Inflammatory macrophage treated with lipopolysaccharide for 4 hours (primary cell): ENCODE measurements at places on chromosomes 5 and 9.
A peak's percentile ranks its signal among the peaks of the same experiment; 100 is the strongest.

- no peak for DNase-seq
Measured at GRCh38 chr5:2767089-2767488, 15.6 kb upstream of the IRX2 start.

DNA sequence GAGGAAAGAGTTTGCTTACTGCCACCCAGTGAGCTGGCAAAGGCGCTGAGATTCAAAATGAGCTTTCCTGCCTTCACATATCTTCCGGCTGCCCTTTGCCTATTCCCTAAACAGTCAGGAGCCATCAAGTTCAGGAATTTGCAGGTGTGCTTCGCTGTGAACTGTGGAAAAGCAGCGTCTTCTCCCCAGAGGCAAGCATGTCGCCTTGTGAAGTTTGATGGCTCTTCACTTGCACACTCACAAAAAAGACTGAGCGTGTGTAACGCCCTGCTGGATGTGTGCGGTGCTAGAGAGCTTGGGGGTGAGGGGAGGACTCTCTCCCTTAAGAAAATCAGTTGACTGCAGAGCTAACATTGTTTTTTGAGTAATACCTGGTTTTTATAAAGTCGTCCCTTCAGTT, 288.7 kb downstream of the DOCK8 start:
- no peak for DNase-seq

DNA sequence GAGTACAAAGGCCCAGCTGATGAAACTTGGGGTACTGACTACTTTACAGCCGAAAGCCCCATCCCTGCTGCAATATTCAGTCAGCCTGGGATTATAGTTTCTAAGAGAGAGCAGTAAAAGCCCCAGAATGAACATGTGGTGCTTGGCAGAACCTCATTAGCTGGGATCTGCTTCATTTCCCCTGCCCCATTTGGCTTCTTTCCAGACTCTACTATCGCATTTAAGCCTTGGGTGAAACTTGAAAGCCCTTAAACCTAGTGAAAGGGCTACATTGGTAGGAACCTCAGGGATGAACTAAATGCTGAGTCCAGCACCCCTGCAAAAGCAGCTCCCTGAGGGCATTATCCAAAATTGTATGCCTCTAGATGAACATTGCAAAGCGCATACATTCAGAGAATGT, 631.1 kb downstream of the ACTL7B start:
- no peak for DNase-seq

- no peak for DNase-seq
Measured at GRCh38 chr9:127521919-127522304, 70.6 kb downstream of the LRSAM1 start.

DNA sequence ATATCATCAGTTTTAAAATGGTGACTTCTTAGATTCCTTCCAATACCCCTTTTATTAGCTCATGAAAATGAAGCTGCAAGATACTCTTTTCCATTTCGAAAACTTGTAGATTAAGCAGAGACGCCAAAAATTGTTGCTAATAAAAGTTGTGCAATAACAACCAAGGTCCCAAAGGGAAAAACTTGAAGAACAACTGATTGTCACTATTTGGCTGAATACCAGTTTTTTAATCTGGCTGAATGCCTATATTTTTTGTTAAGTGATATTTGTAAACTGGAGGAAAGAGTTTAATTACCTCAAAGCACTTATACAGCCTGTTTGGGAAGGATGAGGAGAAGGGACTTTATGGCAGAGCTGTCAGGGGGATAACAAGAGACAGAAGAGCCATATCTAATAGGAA, 14.6 kb downstream of the C5orf58 start:
- no peak for DNase-seq

DNA sequence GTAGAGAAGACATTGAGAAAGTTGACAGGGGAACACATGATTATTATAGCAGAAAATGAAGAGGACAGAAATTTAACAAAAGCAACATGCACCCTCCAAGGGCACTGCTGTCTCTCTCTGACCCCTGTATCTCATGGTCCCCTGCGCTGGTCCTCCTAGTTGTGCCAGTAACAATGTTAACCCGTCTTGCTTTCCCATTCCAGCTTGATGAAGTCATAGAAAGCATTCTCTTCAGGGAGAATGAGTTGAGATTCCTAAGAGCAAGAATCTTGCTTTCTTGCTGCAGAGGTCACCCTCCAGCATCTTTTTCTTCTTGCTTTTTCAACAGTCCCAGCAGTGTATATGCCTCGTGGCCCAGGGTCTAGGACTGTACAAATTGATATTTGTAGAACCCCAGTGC, 279.6 kb upstream of the ADAMTSL1 start:
- no peak for DNase-seq

DNA sequence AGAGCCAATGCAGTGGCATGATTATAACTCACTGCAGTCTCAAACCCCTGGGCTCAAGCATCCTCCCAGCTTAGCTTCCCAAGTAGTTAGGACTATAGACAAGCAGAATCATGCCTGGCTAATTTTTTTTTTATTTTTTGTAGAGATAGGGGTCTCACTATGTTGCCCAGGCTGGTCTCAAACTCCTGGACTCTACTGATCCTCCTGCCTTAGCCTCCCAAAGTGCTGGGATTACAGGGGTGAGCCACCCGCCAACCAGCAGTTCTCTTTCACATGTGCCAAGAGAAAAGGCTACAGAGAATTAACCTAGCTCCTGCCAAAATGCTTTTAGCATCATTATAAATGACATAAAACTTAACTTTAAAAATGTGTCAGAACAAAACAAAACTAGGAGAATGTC, 8.1 kb downstream of the AK3 start:
- no peak for DNase-seq

DNA sequence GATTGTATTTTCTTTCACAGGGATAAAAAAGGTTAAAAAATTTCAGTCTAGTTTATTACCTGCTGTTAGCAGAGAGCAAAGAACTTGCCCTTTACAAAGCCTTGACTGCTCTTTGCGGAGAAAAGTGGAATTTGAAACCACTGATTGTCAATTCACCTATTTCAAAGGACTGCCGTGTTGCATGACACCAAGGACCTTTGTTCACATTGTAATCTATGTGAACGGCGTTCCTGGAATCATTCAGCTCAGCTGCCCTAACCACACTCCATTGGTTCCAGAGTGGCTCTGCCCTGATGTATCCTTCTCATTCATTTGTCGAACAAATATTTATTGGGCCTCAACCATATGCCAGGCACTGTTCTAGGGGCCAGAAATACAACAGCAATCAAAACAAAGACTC, 377.5 kb upstream of the RFX3 start:
- DNase-seq = no peak

DNA sequence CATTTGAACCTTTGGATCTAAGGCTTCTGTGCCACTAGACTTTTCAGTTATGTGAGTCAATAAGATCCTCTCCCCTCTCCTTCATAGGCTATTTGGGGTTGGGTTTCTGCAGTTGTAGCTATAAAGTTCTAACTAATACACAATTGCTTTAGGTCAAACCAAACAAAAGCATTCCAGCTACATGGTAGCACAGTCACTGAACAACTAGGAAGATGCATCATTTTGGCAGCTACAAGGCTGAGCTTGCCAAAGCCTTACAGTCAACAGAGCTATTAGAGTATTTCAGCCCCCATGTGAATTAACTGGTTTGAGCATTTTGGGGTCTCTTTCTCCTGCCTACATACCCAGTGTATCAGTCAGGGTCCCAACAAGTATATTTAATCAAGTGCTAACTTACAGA, 234.6 kb downstream of the ZNF608 start:
- no peak for DNase-seq

GRCh38 chr5:67426961-67427849, 230.6 kb upstream of the CD180 start:
- no peak for DNase-seq

DNA sequence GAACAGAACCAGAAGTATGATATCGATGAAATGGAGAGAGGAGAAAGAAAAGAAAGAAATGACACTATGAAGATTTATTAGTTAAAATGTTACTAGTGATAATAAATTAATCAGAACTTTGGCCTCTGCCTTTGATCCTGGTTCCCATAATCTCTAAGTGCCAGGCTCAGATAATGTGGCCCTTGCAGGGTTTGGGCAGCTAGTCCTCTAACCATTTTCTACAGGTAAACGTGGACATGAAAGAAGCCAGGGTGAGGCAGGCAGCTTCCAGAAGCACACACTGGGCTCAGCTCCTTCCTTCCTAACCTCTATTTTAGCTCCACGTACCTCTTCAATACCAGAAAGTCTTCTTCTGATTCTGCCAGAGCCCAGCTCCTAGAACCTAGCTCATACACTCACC, 30.6 kb downstream of the SYK start:
- no peak for DNase-seq

DNA sequence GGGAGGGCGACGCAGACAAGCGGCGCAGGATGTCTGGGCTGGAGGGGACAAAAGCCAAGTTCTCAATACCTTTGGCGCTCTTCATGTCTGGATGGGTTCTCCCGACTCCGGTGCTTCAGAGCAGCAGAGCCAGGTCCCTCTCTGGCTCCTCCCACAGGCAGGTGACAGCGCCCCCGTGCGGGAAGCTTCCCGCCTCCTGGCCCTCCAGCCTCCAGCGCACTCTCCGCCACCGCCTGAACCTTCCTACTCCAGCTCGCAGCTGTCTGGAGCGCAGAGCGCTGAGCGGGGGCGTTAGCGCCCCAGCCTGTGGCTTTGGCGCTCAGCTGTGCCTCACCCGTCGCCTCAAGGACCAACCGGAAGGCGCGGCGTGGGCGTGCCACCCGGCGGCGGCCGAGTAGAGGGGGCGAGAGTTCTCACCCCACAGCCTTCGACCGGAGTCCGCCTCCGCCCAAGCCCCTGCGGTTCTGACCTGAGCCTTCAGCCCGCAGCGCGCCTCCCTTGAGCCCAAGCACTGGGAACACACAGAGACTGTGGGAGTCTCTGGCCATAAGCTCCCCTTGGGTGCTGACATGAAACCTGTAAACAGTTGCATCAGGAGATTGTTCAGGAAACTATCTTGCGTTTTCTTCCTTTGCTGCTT, at the start of gene SLCO4C1:
Gene SLCO4C1, minus strand, starts transcription at position 107 of the 640 bp plus-strand sequence. Its CDS starts 22 bp downstream, at position 85.
- DNase-seq = peak; percentile 79

DNA sequence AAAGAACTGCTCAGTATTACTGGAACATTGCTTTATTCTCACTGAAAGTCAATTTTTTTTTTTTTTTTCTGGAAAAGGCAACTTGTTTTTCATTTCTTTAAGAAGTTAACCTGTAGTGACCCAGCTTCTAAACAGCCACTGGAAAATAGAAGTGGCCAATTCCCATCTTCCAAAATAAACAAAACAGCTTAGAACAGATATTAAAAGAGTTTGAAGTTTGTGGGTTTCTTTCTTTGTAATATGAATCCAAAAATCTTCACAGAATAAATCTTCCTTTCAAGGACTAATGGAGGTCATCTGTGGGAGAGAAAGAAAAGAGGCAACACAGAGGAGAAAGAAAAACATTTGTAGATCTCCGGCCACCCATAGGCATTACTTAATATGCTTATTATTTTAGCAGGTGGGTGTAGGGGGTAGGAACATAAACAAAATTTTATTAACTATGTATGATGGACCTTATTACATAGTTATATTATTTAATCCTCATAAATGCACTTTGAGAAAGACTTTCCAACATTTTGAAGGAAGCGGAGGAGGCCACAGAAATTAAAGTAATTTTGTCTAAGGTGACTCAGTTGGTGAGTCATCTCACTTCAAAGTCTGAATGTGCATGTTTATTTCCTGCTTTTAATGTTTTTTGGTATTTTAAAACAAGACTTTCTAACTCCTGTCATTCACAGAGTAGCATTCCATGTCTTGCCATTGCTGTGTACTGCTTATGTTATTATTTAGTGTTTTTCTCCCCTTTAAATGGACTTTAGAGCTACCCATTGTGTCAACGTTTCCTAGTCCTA, 1791.8 kb upstream of the WWC1 start:
- DNase-seq = no peak
